Jurkat, Clone E6-1 (cell line): ENCODE measurements at places on chromosomes 3 and 15.

DNA sequence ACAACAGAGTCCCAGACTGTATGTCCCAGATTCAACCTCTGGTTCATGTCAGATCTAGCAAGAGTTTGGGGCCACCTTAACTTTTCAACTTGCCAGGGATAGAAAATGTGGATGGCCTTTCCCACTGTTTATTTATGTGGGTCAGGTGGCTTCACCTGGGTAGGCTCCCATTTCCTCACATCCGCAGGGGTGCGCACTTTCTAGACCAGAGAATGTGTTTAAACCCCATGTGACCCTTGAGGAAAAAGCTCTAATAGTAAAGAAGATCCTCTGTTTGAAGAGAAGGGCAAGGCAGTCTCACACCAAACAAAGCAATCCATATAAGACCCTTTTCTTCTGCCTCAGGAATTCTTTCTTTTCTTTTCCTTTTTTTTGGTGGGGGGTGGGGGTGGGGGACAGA is 167.2 kb upstream of the TSC22D2 start:
- DNase-seq, result no peak

DNA sequence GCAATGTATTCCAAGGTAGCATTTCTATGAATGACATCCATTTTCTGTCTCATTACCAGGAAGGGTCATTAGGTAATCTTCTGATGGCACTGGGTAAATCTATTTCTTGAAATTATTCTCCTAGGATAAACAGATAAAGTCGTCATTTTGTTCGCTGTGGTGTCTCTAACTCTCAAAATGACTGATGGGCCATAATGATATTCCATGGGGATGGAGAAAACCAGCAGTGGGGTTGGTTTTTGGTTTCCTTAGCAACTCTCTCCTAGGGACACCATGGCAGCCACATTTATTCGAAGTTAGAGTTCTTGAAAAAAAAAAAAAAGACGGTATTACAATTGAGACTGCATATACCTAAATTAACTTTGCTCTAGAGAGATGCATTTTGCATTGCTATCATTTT is 231.3 kb upstream of the SLCO3A1 start:
- no peak for DNase-seq

- DNase-seq, result no peak
Measured at GRCh38 chr15:63395730-63396151, 14.1 kb upstream of the CA12 start.

GRCh38 chr3:107272885-107273284 is 104.4 kb upstream of the CCDC54 start:
- no peak for DNase-seq

- no peak for DNase-seq
Measured at GRCh38 chr3:14082108-14082657, 42.5 kb downstream of the CHCHD4 start.

- no peak for DNase-seq
Measured at GRCh38 chr3:158908187-158908734, 106.4 kb downstream of the MFSD1 start.

GRCh38 chr15:47997195-47998080 is 123.4 kb upstream of the SLC24A5 start:
- no peak for DNase-seq

GRCh38 chr3:60633644-60634043 is 617.6 kb downstream of the FHIT start:
- no peak for DNase-seq

GRCh38 chr3:42012935-42013690 is 51.2 kb upstream of the ULK4 start:
- DNase-seq, result peak; percentile 30

DNA sequence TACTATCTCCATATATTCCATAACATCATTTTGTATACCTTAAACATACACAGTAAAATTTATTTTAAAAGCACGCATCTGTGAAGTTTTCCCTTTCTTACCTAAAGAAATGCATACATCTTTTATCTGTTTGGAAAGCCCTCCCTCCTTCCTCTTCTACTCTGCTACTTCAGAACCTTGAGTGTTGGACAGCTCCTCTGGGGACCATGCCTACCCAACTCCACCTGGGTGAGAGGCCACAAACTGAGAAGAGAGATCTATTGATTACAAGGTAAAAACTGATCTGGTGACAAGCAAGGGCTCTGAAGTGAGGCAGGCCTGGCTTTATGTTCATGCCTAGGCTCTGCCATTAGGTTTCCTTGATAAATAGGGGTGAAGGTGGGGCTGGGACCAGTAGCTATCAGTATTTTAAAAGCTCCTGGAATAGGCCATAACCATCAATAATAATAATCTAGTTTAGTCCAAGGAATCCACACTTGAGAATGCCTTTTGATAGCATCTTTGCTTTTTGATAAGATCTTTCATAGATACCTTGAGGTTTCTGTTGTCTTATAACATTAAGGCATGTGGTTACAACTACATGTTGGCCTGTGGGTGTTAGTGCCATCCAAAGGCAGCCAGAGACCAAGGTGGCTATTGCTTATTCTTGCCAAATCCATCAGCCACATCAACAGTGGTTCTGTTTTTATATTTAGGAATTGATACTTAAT is 148.8 kb downstream of the KCNMB2 start:
- DNase-seq, result no peak

GRCh38 chr3:121730940-121731687 is 18.4 kb downstream of the GOLGB1 start:
- no peak for DNase-seq

DNA sequence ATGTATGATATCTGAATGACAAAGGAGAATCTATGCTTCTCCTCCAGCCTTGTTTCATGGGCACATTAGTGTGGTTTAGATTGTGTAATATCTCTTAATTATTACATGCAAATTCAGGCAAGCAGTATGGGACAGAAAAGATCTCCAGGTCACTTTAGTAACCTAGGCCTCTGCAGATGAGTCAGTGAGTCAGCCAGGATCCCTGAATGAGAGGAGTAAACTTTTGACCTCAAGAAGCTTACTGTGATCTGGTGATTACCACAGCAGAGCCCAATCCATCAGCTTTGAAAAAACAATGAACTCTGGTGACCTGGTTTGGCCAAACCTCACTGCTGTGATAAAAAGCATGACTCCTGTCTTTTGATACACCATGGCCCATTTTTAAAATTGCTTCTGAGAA is 107.8 kb downstream of the LRRN1 start:
- no peak for DNase-seq

GRCh38 chr15:67967871-67968431 is 86.2 kb upstream of the PIAS1 start:
- no peak for DNase-seq

DNA sequence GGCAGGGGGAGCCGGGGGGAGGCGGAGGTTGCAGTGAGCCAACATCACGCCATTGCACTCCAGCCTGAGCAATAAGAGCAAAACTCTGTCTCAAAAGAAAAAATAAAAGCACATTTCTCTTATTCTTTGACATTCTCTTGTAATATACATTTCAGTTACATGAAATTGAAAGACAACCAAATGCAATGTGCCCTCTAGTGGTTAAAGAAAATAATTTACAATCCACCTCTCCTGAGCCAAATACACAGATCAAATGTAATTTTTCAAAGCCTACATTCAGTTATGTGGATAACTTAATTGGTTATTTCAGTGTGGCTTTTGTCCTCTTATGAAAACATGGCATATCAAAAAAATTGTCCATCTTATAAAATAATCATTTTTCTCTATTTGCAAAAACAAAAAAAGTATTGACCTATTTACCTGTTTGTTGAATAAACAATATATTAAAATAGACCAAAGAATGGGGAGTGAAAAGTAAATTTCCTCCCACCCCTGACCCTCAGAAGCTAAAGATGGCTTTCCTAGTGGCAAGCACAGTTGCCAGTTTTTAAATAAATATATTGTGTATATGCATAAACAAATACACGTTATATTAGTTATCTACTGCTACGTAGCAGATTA is 14.2 kb upstream of the U2SURP start:
- DNase-seq, result peak; percentile 55

- no peak for DNase-seq
Measured at GRCh38 chr3:85785766-85786165, 827.0 kb downstream of the CADM2 start.

DNA sequence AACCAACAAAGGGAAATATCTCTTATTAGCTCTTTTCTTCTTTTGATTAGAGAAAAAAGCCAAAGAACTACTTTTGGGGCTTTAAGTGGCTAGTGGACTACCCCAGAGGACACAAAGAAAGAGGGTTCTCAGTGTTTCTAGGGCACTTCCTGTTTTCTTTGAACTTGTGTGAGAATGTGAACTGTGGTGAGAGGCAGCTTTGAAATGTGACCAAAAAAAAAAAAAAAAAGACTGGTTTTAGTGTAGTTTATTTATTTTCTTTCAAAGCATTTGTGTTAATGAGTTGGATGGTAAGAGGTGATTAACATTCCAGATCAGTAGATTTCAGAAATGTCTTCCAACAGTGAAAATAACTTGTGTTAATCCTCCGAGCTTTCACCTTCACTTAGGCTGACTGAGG is 32.4 kb downstream of the SELENOT start:
- DNase-seq, result peak; percentile 65

- DNase-seq, result no peak
Measured at GRCh38 chr3:144390786-144391185, 419.2 kb downstream of the DIPK2A start.

GRCh38 chr3:126436826-126437717 is 38.6 kb downstream of the ZXDC start:
- no peak for DNase-seq

GRCh38 chr3:30075514-30075913 is 530.9 kb upstream of the TGFBR2 start:
- DNase-seq, result no peak

- DNase-seq, result no peak
Measured at GRCh38 chr15:60703207-60703933, 224.4 kb upstream of the ICE2 start.

DNA sequence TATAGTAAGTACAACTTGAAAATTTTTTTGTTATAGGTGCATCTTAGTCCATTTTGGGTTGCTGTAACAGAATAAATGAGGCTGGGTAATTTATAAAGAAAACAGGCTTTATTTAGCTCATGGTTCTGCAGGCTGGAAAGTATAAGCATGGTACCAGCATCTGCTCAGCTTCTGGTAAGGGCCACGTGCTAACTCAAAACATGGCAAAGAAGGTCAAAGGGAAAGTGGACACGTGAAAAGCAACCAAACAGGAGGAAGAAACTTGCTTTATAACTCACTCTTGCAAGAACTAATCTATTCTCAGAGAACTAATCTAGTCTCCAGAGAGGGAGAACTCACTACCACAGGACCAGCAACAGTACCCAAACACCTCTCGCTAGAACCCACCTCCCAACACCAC is 9.1 kb downstream of the HDGFL3 start:
- no peak for DNase-seq

- peak; percentile 89 for DNase-seq
Measured at GRCh38 chr3:59733041-59733809, 683.4 kb upstream of the CFAP20DC start.

DNA sequence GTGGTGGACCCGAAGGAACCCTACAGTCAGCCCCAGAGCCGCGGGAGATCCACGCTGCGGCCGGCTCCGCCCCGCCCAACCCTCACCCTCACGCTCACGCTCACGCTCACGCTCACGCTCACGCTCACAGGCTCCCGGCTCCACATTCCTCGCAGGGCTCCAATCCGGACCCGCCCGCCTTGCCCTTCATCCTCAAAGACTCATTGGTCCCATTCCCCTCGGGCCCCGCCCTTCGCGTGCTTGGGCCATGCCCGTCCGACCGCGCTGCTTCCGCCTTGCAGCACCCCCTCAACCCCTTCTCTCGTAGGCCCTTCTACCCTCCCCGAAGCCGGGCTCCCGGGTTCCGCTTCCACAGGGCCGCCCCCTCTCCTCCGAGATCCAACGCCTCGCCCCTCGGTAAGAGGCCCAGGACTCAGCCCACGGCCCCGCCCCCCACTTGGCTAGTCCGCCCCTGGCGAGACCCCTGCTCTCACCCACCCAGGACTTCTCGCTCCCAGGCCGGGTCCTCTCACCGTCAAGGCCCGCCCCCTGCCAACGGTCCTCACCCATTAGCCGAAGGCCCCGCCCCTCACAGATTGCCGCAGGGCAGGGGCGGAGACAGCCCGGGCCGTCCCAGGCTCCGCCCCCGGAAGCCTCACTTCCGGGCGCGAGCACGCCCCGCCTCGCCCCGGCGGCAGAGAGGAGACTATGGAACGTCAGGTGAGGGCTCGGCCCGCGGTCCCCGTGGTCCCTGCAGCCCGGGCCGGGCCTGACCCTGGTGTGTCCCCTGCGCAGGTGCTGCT is at the start of gene APEH:
TSS of gene APEH (plus strand) at position 637 of the 782 bp plus-strand sequence. CDS start at position 688, 51 bp downstream.
- peak; percentile 98 for DNase-seq

- no peak for DNase-seq
Measured at GRCh38 chr3:127035677-127036076, 52.8 kb downstream of the PLXNA1 start.

DNA sequence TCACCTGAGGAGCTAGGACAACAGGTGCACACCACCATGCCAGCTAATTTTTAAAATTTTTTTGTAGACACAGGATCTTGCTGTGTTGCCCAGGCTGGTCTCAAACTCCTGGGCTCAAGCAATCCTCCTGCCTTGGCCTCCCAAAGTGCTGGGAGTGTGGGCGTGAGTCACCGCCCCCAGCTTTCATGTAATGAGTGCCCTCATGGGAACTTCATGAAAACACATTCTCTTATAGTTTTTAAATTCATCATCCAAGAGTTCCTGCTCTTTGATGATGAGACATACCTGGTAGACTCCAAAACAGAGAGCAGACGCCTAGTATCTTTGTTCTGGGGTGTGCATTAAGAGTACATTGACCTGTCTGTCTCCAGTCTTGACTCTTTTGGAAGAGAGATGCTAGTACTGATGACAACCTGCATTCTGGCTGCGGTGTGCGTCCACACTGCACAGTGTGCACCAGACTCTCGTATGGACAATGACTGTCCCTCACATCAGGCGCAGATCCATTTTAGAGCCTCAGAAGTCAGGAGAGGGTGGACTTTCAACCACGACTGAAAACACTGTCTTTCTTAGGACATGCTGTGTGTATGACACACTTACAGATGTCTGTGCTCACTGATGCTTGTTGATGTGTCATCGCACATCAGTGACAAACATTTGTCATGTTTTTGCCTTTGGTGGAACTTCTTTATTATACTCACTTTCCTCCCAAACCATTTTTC is 2.0 kb downstream of the NRROS start:
- DNase-seq, result no peak

DNA sequence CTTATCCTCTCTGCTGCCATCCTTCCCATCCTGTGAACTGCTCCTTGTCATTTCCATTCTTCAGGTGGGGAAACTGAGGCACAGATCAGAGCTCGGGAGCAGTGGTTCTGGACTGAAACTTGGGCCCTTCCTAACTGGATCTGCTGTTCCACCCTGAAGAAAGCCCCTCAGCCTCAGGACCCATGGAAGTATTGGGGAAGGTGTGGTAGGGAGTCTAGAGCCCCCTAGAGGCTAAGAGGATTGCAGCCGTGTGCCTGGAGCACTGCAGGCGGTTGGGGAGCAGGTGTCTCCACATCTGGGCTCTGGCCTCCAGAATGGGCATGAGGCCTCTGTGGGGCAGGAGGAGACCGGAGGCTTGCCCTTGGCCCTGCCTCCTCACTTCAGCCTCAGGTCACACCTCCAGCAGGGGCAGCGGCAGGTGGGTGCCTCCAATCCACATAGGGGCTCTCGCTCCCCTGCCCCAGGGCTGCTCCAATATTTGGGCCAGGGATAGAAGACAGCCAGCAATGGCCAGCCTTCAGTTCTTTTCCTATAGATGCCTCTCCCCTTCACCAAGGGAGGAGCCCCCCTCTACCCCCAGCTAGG is 28.1 kb downstream of the DNAJB8 start:
- DNase-seq, result no peak
